ENCODE measurements at places on chromosomes 5 and 9.

- no peak for DNase-seq
Observed at GRCh38 chr5:83645936-83646335, 74.7 kb downstream of the HAPLN1 start.

DNA sequence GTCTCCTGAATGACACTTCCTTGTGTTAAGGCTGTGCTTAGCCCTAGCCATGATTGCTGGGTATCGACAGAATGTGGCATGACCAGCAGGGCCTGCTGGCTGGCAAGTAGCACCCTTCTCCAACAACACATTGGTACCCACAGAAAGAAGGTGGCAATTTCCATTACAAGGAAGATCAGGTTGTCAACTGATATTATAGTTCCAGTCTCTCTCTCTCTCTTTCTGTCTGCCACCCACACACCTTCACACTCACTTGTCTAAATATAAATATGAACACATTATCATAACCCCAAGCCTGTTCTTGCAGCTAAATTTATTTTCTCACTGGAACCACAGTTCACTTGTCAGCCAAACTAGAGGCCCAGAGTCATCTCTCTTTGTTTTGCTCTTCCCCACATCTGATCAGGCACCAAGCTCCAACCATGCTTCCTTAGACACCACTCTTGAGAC lies 408.1 kb upstream of the PIK3R1 start:
- no peak for DNase-seq

- DNase-seq = no peak
Observed at GRCh38 chr5:65506961-65507360, 25.2 kb upstream of the ADAMTS6 start.

GRCh38 chr9:114908805-114909448 lies 21.5 kb downstream of the TNFSF8 start:
- no peak for DNase-seq

DNA sequence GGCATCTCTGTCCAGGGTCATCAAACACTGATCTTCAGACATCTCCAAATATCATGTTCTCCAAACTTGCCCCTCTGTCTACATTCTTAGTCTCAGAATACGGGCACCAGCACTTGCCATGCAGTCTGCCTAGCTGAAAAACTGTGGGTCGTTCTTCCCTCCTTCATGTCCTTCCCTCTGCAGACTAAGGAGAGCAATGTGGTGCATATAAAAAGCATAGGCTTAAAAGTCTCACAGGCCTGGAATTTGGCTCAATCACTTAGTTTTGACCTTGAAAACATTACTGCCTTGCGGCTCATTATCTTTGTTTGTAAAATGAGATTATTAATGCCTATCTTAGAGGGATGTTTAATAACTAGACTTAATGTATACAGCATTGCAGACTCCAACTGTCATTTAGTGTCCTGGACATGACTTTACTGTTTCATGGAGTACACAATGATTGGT lies 362.8 kb downstream of the NPR3 start:
- DNase-seq = no peak

DNA sequence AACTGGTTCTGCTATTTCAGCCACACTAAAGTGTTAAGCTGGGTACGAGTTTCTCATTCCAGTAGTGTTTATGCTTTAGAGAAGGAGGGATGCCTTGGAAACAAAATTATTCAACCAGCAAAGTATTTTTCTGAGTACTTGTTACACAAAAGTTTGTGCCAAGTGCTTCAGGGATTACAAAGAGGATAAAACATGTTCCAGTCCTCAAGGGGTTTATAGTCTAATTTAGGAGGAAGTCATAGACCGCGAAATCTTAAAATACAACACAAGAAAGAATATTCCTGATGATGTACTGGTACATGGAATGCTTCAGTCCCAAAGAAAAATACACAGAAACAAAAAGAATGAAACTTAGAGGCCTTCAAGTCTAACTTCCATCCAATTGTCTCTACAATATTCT lies 85.4 kb upstream of the NR4A3 start:
- no peak for DNase-seq

DNA sequence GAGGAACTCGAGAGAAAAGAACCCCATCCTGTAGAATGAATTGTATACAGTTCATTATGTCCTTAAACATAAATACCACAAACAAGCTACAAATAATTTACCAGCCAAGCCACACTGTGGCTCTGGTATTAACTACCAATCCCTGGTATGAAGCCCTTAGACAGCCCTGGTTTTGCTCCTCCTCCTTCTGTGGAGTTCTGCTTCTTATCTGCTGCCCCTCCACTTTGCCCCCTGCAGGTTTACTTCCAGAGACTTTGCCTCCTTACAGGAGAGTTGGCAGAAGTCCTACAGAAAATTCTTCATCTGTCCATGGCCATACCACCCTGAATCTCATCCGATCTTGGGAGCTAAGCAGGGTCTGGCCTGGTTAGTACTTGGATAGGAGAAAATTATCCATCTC lies 219.8 kb downstream of the ACTL7B start:
- DNase-seq = no peak

- no peak for DNase-seq
Observed at GRCh38 chr9:17594961-17595360, 16.1 kb downstream of the SH3GL2 start.

DNA sequence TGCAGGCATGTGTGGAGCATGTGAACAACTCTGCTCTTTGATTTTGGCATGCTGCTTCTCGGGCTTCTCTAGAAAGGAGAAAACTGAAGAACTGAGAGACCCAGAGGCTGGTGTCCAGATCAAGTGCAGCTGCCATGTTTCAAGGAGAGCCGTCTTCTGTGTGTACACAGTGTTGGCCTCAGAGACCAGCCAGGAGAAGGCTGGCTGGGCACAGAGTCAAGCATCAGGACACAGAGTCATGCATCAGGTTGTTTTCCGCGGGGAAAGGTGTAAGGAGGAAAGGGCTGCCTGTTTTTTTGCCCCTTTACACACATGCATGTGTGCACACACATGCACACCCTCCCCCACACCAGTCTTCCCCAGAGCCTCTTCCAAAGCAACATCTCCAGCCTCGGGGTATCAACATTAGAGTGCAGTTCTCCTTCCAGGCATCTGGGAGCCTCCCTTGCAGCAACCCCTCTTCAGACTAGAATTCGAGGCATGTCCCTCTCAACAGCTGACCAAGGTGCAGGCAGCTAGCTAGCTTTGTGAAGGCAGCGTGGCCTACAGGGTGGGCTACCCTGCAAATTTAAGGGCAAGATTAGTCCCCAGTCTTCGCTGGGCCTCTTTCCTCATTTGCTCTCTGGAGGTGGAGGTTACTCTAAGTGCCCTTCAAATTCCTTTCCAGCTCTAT lies 180.9 kb downstream of the AOPEP start:
- DNase-seq = no peak

DNA sequence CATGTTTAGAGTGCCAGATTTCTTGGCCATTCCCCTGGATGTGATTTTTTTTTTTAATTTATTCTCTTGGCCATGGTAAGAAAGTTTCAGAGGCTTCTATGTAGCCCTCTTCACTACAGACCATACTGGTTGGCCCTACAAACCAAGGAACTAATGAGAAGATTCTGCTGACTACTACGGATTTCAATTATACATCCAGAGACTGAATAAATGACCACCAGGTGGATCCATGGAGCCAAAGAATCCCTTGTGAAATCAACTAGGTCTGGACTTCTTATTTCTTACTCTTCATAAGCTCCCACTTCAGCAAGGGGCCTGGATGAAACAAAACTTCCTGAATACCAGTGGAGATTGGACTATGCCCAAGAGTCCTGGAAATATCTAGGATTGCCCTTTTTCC lies 27.6 kb downstream of the ZNF622 start:
- no peak for DNase-seq

GRCh38 chr5:42573386-42573785 lies 150.1 kb downstream of the GHR start:
- no peak for DNase-seq

DNA sequence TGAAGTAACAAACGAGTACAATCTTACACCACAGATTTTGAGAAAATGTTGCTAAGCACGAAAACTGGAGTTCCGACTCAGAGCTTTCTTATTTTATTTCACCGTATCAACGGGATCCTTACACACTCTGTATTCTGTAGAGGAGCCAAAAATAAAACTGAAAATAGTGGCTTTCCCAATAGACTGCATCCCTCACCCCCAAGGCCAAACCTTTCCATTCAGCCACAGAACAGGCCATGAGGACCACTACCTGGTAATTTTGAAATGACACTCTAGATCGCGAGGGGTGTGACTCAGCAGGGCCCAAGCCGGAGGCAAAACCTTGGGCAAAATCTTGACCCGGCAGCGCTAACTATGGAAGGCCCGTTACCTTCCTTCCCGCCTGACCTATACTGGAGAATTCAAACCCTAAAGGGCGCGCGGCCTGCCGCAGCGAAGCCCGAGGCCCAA lies 432 bp downstream of the HSPA9 start:
- no peak for DNase-seq

Measured in stimulated activated CD4-positive, alpha-beta T cell treated with anti-CD3 and anti-CD28 coated beads, Interleukin-2, amount 100 ng/mL, for 4 hours (primary cell).